ENCODE measurements at places on chromosomes 3 and 15.

GRCh38 chr15:81752546-81752942 lies 293.3 kb downstream of the MEX3B start:
- H3K4me1 ChIP-seq: no peaks in the 10 kb centered on the region
- H3K27me3 ChIP-seq: no peaks in the 10 kb centered on the region
- DNase-seq: no peak
- H3K4me3 ChIP-seq: no peak overlapping the region
- H3K27ac ChIP-seq: no peak overlapping the region
- no peaks in the 10 kb centered on the region for H3K36me3 ChIP-seq

DNA sequence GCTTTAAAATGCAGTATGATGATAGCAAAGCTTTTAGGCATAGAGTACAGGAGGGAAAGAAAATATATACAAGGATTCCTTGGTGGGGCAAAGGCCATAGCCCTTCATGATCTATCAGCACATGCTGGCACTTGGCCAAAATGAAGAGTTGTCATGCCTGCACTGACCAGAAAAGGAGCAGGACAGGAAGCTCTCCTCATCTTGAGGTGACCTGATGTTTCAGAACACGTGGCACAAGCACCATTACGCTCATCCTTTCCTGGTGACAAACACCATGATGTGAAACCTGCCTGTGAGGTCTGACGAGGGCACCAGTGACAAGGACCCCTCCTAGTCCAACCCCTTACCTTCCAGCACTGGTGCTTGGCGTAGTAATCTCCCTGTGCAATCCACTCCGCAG lies 77.9 kb upstream of the DCLK3 start:
- DNase-seq: no peak
- H3K36me3 ChIP-seq: peaks cover 85% of the 10 kb centered on the region
- H3K4me3 ChIP-seq: no peak overlapping the region
- no peaks in the 10 kb centered on the region for H3K27me3 ChIP-seq
- no peak overlapping the region for H3K27ac ChIP-seq
- H3K4me1 ChIP-seq: no peaks in the 10 kb centered on the region

- H3K4me3 ChIP-seq: no peak overlapping the region
- H3K27me3 ChIP-seq: no peaks in the 10 kb centered on the region
- H3K4me1 ChIP-seq: peaks cover 11% of the 10 kb centered on the region
- H3K36me3 ChIP-seq: no peaks in the 10 kb centered on the region
These were observed 13.1 kb downstream of the PEAK1 start for GRCh38 chr15:77406846-77407245.

GRCh38 chr15:33730815-33731214 lies 237.5 kb upstream of the CHRM5 start:
- no peaks in the 10 kb centered on the region for H3K27me3 ChIP-seq
- no peak overlapping the region for H3K27ac ChIP-seq
- no peak overlapping the region for H3K4me3 ChIP-seq
- DNase-seq: no peak
- H3K4me1 ChIP-seq: no peaks in the 10 kb centered on the region

GRCh38 chr3:44284949-44285348 lies 43.3 kb downstream of the TOPAZ1 start:
- H3K27ac ChIP-seq: no peak overlapping the region
- DNase-seq: no peak
- peaks cover 11% of the 10 kb centered on the region for H3K4me1 ChIP-seq
- H3K4me3 ChIP-seq: no peak overlapping the region
- H3K36me3 ChIP-seq: no peaks in the 10 kb centered on the region
- H3K27me3 ChIP-seq: no peaks in the 10 kb centered on the region

DNA sequence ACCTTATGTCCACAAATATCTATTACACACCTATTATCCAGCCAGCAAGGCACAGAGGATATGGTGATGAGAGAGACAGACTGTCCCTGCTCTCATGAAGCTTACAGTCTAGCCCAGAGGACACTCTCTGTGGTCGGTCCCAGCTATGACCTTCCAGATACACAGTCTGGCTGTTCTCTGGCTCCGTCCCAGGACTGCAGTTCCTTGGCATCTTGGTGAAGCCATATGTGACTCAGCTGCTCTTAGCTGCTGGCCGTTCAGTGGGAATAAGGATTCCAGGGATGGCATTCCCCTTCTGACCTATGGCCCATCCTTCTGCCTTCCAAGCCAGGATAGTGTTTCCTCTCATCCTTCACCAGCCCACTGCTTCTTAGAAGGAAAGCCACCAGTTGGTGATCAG lies 30.8 kb downstream of the MEX3B start:
- H3K4me1 ChIP-seq: peaks cover 12% of the 10 kb centered on the region
- no peak overlapping the region for H3K27ac ChIP-seq
- no peak for DNase-seq
- H3K4me3 ChIP-seq: no peak overlapping the region
- H3K36me3 ChIP-seq: no peaks in the 10 kb centered on the region

DNA sequence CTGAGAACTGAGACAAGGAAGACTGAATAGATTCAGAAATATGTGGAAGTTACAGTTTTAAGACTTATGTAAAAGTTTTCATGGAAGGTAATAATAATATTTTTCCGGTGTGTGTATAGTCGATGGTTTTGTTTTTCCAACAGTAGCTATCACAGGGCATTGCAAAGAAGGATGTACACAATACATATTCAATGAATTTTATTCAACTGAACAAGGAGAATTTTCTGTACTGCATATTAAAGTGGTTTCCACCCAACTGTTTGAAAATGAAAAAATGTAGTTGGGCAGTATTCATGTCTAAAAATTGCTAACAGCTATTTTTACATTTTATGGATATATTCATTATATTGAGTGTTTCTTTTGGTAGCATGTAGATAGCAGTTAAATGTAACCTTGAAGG lies 350.3 kb upstream of the ATP10A start:
- H3K36me3 ChIP-seq: no peaks in the 10 kb centered on the region
- no peaks in the 10 kb centered on the region for H3K27me3 ChIP-seq
- no peaks in the 10 kb centered on the region for H3K4me1 ChIP-seq
- no peak overlapping the region for H3K4me3 ChIP-seq
- no peak overlapping the region for H3K27ac ChIP-seq
- no peak for DNase-seq

- no peak overlapping the region for H3K27ac ChIP-seq
- no peaks in the 10 kb centered on the region for H3K4me1 ChIP-seq
- H3K36me3 ChIP-seq: no peaks in the 10 kb centered on the region
- H3K4me3 ChIP-seq: no peak overlapping the region
These were observed 600.8 kb upstream of the ZNF385D start for GRCh38 chr3:22351806-22352205.

DNA sequence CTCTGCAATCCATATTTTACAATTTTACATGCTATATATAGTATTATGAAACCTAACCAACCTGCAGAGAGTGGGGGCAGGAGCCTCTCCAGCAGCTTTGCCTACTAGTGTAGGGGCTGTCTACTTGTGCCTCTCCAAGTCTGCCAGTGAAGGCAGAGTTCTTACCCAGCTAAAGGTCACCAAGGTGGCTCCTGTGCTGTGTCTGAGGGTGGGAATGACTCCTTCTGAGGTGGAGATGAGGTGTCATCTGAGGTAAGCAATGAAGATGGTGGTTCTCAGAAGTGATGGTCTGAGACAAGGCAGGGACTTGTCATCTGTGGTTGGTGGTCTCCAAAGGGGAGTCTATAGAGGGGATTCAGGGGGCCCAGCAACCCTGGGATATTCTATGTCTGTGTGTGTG lies 47.5 kb downstream of the SACM1L start:
- H3K27me3 ChIP-seq: no peaks in the 10 kb centered on the region
- peaks cover 99% of the 10 kb centered on the region for H3K36me3 ChIP-seq
- H3K4me3 ChIP-seq: no peak overlapping the region
- peaks cover 7% of the 10 kb centered on the region for H3K4me1 ChIP-seq

Measured in CD14-positive monocyte (primary cell).